ENCODE measurements at places on chromosomes 11 and 22.

- DNase-seq = no peak
Observed at GRCh38 chr11:65947133-65947532, 1.9 kb downstream of the TSGA10IP start.

DNA sequence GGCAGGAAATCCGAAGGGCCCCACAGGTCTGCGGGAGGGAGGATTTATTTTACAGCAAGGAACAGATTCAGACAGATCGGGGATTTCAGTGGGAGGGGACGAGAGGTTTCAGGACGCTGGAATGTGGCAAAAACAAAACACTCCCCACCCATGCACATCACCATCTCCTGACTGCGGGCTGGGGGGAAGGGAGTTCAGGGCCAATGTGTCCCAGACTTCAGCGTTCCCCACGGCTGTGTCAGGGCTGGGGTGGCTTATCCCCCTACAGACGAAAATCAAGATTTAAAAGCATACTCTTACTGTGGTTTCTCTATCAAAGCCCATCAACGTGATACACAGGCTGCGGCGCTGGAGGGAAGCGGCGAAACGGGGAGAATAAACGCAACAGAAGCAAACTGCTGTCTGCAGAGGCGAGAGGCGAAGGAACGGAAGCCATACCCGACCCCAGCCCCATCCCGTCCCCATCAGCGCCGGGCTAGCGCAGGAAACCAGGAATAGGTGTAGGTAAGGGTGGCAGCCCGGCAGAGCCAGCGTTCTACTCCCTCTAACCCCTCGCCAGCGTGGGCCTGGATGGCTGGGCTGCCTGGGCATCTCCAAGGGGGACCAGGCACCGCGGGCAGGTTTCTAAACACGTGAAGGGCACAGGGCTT lies 2.7 kb downstream of the TENM4 start:
- no peak for DNase-seq

DNA sequence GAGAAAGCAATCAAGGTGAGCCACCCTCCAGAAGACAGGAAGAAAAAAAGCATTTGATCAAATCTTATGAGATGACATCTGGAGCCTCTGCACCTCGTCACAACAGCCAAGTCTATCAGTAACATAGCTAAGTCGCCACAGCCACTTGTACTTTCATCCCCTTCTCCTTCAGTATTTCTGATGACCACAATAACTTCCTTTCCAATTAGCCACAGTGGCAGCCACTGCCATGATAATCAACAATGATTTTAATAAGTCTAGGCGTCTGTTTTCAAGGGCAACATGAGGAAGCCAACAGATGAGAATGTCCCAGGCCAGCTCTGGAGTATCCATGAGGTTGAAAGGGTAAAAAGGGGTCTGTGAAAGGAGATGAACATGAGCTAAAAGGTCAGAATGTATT lies 29.9 kb downstream of the RBFOX2 start:
- DNase-seq = no peak

DNA sequence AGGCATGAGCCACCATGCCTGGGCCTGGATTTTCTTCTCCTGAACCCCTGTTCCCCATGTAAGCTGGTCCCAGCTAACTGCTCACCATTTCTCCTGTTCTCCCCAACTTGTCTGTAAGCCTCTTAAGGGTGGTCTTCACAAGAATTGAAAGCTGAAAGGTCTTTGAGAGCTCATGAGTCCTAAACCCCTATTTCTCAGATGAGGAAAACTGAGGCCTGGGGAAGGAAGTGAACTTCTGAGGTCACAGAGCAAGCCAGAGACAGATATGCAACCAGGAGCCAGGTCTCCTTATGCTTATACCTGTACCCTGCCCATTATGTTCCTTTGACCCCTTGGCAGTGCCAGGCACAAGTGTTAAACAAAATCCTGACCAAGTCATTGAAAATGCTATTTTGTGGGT lies 16.3 kb downstream of the NPTXR start:
- DNase-seq = no peak

- DNase-seq = no peak
Observed at GRCh38 chr11:125081098-125081798, 18.1 kb downstream of the SLC37A2 start.

- no peak for DNase-seq
Observed at GRCh38 chr11:35089666-35090065, 49.3 kb upstream of the CD44 start.

DNA sequence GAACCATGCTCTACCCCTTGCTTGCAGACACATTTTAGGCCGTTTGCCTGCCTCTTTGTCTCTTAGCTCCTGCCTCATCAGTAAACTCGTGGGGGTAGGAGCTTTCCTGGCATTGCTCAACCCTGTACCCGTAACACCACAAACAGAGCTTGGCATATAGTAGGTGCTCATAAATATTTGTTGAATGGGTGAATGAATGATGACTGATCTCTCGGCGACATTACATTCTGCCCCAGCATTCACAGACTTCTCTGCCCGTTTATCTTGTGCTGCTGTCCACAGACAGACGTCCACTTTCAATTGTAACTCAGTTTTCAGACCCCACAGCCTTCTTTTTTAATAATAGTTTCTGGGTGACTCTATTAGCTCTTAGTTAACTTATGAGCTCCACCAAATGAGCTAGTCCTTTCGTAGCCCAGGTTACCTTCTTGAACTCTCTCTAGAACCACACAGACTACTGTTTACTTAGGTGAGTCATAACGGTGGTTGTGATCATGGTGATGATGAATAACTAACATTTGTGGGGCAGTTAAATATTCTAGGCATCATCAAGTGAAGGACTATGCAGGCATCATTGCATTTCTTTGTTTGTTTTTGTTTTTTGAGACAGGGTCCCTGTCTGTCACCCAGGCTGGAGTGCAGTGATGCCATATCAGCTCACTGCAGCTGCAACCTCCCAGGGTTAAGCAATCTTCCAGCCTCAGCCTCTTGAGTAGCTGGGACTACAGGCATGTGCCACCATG lies 188.4 kb downstream of the ADAMTS15 start:
- no peak for DNase-seq

- DNase-seq = no peak
Observed at GRCh38 chr11:104876861-104877431, 21.3 kb downstream of the CASP12 start.

DNA sequence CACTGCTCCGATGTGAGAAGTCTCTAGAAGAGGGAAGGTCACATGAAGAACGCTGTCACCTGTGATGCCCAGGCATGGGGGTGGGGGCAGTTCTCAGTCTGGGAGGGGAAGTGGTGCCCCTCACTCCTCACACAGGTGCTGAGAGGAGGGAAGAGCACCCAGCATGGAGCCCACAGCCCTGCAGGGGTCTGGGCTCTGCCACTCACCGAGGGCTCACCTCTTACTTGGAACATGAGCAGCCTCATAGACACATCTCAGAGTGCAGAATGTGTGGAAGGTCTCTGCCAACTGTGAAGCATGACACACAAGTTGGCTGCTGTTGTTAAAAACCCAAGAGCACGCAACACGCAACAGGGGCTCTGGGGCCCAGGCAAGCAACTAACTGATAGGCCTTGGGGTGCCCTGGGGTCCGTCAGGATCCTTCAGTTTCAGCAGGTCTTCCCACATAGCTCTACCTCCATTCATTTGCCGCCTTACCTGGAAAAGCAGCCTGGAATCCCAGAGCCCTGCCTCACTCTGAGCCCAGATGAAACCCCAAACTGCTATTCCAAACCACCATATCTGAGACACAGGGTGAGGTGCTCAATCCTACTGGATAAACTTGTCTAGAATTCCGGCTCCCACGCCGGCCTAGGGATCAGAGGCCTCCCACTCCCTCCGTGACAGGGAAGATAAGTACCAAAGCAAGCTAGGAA lies 17.5 kb upstream of the TMPRSS4 start:
- no peak for DNase-seq

- no peak for DNase-seq
Observed at GRCh38 chr11:62708392-62708791, 916 bp downstream of the GNG3 start.

DNA sequence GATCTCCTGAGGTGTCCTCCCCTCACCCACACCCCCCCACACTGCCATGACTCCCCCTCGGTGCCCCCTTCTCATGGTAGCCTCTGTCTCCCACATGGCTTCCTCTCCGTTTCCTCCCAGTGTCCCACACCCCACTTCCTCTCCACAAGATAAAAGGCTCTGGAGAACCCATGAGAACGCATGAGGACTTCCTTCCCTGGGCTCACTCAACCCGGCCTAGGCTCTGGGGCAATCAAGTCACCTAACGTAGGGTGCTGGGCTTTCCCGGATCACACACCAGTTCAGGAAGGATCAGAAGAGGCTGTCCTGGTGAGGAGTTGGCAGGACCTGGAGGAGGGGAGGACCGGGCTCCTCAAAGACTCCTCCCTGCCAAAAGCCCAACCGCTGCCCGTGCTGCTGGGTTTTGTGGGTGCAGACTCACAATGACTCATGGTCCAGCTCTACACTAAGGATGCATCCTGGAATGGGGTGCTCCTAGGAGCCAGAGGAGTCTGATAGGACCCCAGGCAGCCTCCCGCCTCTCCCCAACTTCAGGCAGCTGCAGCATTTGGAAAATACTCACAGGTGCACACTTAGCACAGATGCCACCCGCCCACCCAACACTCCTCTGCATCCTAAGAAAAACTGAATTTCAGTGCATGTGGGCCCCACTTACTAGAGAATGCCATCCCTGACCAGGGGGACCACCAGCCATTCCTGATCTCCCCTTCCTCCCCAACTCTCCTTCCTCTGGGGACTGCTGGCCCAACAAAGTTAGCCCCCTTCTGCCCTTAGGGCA lies 21.0 kb downstream of the SLC22A12 start:
- DNase-seq = no peak

DNA sequence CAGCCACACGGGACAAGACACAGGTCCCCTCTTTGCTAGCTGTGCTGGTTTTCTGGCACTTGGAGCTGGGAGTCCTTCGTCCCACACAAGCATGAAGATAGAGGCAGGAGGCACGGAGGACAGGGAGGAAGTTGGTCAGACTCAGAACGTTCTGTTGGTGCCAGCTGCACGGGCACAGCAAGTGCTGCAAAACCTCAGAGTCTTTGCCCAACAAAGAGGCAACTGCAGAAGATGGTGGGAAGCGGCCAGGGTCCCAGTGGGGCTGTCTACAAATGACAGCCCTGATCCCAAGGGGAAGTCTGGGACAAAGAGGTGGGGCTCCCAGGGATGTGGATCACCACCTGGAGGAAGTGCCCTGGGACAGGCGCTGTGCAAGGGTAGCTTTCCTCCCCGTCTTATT lies 9.4 kb upstream of the OSM start:
- DNase-seq = no peak

- DNase-seq = no peak
Observed at GRCh38 chr11:91768783-91769182, 455.8 kb upstream of the FAT3 start.

DNA sequence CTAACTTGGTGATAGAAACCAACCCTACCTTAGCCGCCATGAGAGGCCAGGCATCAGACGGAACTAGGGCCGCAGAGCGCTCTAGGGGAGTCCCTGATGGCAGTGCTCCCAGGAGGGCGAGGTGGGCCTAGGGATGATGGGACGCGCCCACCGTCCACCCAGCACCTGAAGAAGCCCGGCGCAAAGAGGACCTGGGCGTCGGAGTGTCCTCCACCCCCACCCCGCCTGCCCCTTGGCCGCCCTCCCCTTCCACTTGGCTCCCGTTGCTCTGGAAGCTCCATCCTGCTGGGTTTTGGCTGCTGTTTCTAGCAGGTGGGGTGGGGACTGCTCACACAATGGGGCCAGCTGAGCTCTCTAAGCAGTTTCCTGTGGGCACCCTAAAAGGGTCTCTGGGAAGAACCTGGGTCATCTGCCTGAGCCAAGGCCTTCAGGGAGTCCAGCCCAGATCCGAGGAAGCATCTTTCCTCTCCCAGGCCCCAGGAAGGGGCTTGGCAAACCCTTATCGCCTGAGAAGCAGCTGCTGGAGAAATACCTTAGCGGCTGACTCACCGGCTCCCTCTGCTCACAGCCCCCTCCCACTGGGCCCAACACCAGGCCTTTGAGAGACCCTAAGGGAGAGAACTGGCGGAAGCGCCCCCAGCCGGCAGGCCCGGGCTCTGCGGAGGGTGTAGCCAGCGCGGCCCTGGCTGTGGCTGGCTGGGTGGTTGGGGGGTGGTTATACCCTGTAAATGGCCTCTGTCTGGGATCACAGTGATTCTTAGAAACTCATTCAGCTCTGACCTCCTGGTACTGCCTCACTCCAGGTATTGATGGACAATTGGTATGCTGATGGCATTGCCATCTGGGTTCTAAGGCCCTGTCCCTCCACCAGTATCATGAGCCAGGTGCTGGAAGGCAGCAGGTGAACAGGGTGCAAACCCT lies 19.3 kb downstream of the CREB3L1 start:
- peak; percentile 42 for DNase-seq

DNA sequence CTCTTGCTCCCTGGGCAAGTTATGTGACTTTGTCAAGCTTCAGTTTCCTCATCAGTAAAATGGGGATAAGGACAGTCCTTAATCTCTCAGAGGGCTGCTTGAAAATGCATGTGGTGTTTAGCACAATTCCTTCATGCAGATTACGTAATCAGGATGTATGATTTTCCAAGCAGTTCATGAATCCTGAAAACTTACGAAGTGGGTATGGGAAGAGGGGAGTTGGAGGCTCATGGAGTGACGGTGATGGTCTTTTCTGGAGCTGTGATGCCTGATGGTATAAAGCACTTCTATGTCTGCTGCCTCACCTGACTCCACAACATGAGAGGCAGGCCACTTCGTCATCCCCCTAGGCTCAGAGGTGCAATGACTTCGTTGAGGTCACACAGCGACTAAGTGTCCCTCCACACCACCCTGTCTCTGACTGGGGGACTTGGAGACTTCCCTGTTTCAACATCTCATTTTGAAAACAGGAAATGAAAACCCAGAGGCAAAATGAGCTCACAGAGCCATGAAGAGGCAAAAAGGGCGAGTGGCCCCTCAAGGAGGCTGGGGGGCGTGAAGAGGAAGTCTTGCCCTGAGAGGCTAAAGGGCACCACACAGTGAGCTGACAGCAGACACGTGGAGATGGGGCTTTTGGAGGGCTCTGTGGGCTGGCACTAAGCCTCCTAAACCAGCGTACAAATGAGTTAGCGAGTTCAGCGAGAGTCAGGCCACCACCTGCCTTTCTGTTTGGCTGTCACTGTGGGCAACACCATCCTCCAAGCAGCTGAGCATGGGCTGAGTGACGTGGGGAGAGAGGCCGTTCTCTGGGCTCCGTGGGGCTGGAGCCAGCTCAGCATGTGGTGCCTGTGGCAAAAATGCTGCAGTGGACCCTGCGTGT lies 10.1 kb downstream of the MCM5 start:
- DNase-seq = no peak

DNA sequence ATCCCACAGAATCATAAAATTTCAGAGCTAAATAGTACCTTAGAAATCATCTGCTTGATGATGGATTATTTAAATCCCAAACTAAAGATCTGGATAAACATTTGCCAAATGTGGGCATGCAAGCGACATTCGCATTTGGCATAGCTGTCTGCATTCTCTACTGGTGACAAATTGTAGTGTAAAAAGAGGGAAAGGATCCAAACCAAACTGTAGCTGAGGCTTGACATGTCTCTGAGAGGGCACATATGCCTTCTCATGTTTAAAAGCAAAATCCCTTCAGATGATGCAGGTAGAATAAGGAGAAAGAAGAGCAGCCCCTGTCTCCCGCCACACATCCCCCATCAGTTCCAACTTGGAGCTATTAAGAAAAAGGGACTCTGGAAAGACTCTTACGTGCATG lies 257.5 kb upstream of the MTNR1B start:
- peak; percentile 73 for DNase-seq

- DNase-seq = no peak
Observed at GRCh38 chr11:131354251-131354701, 16.1 kb upstream of the NTM start.

Data from NCI-H446 treated with DMSO at 0.1 percent for 48 hours (cell line).